Cardiac muscle cell (in vitro differentiated cells and primary cell): ENCODE measurements at places on chromosomes 11 and 22.

GRCh38 chr11:94342250-94342649 lies 37.9 kb downstream of the IZUMO1R start:
- no peak overlapping the region for H3K27ac ChIP-seq
- no peaks in the 10 kb centered on the region for H3K4me1 ChIP-seq
- no peak overlapping the region for H3K4me3 ChIP-seq
- no peaks in the 10 kb centered on the region for H3K27me3 ChIP-seq
- DNase-seq, result no peak

DNA sequence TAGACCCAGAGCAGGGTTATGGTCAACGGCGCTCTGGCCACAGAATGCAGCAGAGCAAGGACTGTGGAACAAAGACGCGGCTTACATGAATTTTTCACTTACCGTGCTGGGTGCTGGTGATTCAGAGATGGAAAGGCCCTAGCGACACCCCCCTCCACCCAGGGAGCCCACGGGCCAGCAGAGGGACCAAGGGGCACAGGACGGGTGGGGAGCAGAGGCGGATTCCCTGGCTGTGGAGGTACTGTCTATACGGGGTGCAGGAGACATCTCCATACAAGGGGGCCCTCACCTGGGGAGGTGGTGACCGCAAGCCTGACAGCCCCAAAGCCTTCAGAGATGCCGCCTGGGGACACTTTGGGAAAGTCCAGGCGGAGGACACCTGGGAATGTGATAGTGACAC lies 1.1 kb upstream of the SEPTIN5 start:
- H3K4me3 ChIP-seq, result no peak overlapping the region
- H3K27ac ChIP-seq, result no peak overlapping the region
- peaks cover 32% of the 10 kb centered on the region for H3K27me3 ChIP-seq
- no peak for DNase-seq

DNA sequence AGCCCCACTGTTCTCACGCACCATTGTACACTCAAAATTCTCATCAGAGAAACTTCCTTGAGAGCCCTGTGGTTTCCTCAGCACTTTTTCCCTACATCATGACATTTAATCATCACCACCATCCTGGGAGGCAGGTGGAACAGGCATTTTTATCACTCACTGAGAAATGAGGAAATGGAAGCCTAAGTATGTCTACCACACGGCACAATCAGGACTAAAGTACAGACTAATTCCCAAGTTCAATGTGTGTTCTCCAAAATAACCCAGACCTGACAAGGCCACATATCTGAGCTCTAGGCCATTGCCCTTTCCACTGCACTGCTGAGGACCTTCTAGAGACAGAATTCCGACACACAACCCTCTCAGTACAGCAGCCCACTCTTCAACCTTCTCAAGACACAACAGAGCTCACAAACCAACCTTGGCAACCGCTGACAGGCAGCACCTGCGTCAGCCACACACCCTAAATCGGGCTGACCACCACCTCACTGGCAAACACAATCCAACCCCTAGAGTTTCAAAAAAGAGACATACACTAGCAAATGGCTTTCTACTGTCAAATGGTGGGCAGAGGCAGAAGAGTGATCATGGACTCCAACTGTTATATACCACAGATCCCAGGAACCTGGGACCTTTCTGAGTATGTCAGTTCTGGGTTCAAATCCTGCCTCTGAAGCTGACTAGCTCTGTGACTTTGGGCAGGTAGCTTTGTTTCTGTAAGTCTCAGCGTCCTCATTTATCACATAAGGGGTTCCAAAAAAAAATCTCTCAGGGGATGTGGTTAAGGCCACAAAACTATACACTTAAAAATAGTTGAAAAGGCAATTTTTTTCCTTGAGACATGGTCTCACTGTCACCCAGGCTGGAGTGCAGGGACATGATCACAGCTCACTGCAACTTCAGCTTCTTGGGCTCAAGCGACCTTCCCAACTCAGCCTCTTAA lies 16.3 kb downstream of the SMCO4 start:
- H3K27me3 ChIP-seq, result no peaks in the 10 kb centered on the region
- peak overlapping the region; percentile 96 for H3K27ac ChIP-seq
- H3K4me1 ChIP-seq, result peaks cover 65% of the 10 kb centered on the region
- H3K4me3 ChIP-seq, result no peak overlapping the region
- H3K36me3 ChIP-seq, result no peaks in the 10 kb centered on the region

GRCh38 chr11:98979205-98979604 lies 41.5 kb upstream of the CNTN5 start:
- no peaks in the 10 kb centered on the region for H3K27me3 ChIP-seq
- no peaks in the 10 kb centered on the region for H3K36me3 ChIP-seq
- no peak overlapping the region for H3K4me3 ChIP-seq

DNA sequence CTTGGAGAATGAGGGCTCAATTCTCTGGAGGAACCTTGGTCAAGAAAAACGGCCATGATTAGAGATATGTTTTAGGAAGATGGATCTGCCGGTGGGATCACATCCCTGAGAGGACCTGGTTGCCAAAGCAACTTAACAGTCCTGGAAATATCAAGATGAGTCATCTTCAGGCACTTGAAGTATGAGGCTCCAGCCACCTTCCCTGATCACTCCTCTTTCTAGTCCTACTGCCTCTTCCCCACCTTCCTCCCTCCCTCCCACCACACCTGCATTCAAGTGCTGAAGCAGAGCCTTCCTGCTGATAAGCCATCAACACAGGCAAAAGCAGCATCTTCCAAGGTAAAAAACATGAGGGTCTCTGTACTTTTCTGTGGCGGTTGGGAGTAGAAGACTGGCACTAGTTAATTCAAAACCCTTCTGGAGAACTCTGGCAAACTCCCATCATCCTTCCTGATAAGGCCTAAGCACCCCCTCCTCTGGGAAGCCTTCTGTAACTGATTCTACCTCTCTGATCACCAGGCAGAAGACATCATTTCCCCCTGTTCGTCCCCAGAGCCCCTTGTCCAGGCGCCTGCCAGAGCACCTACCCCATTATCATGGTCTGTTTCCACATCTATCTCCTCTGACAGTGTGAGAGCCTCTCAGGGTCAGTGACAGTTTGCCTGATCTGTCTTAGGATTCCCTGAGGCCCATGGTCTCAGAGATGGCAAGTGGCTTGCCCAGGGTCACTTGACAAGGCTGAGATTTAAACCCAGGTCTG lies 79.8 kb downstream of the CLPB start:
- H3K36me3 ChIP-seq, result no peaks in the 10 kb centered on the region
- no peak for DNase-seq

- DNase-seq, result no peak
- H3K27me3 ChIP-seq, result peaks cover 8% of the 10 kb centered on the region
- no peaks in the 10 kb centered on the region for H3K4me1 ChIP-seq
- no peak overlapping the region for H3K4me3 ChIP-seq
- H3K36me3 ChIP-seq, result no peaks in the 10 kb centered on the region
Measured at GRCh38 chr11:117898059-117898458, 21.6 kb upstream of the FXYD6 start.

DNA sequence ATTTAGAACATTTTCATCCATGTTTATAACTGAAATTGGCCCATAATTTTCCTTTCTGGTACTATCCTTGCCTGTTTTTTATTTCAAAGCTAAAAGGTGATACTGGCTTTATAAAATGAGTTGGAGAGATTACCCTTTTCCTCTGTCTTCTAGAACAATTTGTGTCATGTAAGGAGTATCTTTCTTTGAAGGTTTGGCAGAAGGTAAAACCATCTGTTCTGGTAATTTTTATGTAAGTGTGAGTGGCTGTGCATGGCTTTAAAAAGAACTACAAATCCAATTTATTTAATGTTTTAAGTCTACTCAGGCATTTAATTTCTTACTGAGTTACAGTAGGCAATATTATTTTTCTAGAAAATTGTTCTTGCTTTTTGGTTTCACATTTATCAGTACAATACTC lies 7.7 kb upstream of the MRGPRD start:
- no peaks in the 10 kb centered on the region for H3K4me1 ChIP-seq
- no peak for DNase-seq
- no peak overlapping the region for H3K27ac ChIP-seq
- H3K36me3 ChIP-seq, result no peaks in the 10 kb centered on the region

GRCh38 chr22:23583153-23583552 lies 3.1 kb upstream of the IGLL1 start:
- no peak overlapping the region for H3K4me3 ChIP-seq
- no peak overlapping the region for H3K27ac ChIP-seq
- no peaks in the 10 kb centered on the region for H3K27me3 ChIP-seq
- DNase-seq, result no peak

DNA sequence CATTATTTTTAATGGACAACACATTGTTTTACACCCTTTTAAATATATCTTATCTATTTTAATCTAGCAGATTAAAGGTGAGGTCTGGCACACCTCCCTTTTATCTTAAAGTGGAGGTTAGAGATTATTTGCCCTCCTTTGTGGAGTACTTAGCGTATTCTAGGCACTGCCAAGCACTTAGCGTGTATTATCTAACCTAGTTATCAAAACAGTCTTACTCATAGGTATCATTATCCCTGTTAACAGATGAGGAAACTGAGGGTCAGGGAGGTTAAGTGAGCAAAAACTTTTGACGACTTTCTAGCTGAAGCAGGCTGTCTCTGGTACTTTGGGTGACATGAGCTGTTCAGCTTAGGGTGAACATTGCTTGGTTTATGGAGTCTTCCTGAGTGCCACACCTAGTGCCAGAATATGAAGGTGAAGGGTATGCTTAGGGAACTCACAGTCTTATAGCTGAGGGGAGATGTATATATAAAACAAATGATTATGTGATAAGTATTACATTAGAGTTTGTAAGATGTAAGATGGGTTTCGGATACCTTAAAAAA lies 55.0 kb downstream of the ZNRF3 start:
- H3K4me1 ChIP-seq, result peaks cover 55% of the 10 kb centered on the region
- H3K4me3 ChIP-seq, result no peak overlapping the region
- peak overlapping the region; percentile 22 for H3K27ac ChIP-seq
- H3K27me3 ChIP-seq, result no peaks in the 10 kb centered on the region

DNA sequence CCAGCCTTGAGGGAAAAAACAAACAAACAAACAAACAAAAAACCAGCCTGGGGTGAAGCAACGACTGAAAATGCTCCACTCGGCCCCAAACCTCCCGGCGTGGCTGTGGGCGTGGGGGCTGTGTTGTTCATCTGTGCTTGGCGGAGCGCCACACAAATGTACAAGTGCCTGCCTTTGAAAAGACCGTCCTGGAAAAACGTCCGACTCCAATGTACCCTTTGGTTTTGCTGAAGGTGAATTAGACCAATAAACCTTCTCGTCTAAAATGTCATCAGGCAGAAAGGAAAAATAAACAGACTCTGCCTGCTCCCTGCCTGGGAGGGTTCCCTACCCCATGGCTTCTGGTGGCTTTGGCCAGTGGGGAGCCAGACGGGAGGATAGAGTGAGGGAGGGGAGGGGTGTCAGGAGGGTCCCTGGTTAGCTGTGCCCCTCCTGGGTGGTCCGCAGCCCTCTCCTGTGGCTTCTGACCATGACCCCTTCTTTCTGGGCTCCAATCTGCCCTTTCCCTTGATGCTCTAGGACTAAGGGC lies 93.9 kb downstream of the TRMU start:
- DNase-seq, result no peak
- no peak overlapping the region for H3K4me3 ChIP-seq
- H3K27me3 ChIP-seq, result no peaks in the 10 kb centered on the region
- no peaks in the 10 kb centered on the region for H3K4me1 ChIP-seq
- no peak overlapping the region for H3K27ac ChIP-seq

GRCh38 chr11:102553835-102554282 lies 23.3 kb upstream of the MMP7 start:
- H3K27ac ChIP-seq, result no peak overlapping the region
- no peak for DNase-seq
- H3K27me3 ChIP-seq, result no peaks in the 10 kb centered on the region
- H3K4me1 ChIP-seq, result peaks cover 14% of the 10 kb centered on the region

DNA sequence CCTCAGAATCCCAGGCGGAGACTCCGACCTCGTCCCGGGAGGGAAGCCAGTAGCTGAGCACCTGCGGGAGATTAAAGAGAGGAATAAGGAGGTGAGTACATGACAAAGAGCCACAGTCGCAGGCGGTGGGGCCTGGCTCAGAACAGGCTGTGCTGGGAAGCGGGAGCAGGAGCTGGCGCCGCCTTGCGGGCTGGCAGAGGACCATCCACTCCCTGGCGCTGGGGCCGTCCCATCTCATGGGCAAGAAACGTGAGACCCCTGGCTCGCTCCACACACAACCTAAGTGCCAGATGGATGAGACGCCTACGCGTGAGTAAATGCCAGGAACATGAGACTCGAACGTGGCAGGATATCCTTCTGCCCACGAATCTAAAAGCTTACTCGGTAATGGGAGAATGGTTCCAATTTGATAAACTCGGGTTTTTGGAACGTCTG lies 6.3 kb downstream of the CEND1 start:
- no peak overlapping the region for H3K4me3 ChIP-seq
- no peaks in the 10 kb centered on the region for H3K36me3 ChIP-seq

GRCh38 chr11:73652856-73653559 lies 6.6 kb downstream of the PLEKHB1 start:
- no peaks in the 10 kb centered on the region for H3K36me3 ChIP-seq
- H3K4me3 ChIP-seq, result no peak overlapping the region
- no peak overlapping the region for H3K27ac ChIP-seq
- H3K4me1 ChIP-seq, result no peaks in the 10 kb centered on the region
- no peak for DNase-seq

DNA sequence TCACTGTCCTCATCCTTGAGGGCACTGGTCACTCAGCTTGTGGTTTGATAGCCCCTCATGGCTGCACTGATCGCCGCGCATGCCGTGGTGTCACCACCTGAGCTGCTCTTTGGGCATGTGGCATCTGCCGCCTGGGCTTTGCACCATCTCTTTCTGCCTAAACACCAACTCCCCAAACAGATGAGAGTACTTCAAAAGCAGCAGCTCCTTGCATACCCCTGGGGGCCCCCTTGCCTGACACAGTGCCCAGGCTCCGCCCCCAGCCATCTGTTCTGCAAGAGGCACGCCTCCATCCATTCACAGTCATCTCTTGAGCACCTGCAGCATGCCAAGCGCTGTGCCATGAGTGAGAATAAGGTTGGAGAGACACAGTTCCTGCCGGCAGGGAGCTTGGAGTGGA lies 104.5 kb upstream of the B3GAT1 start:
- H3K36me3 ChIP-seq, result no peaks in the 10 kb centered on the region
- H3K4me3 ChIP-seq, result no peak overlapping the region
- H3K27me3 ChIP-seq, result peaks cover 13% of the 10 kb centered on the region
- no peak overlapping the region for H3K27ac ChIP-seq

GRCh38 chr11:117130879-117131278 lies 13.2 kb upstream of the PAFAH1B2 start:
- H3K4me1 ChIP-seq, result no peaks in the 10 kb centered on the region
- no peaks in the 10 kb centered on the region for H3K36me3 ChIP-seq
- H3K27me3 ChIP-seq, result peaks cover 3% of the 10 kb centered on the region
- DNase-seq, result no peak

- no peak overlapping the region for H3K27ac ChIP-seq
- no peaks in the 10 kb centered on the region for H3K4me1 ChIP-seq
- no peaks in the 10 kb centered on the region for H3K36me3 ChIP-seq
- no peak for DNase-seq
Measured at GRCh38 chr11:104813532-104813931, 84.7 kb downstream of the CASP12 start.

- no peak overlapping the region for H3K4me3 ChIP-seq
- no peak for DNase-seq
- peaks cover 10% of the 10 kb centered on the region for H3K4me1 ChIP-seq
- H3K27me3 ChIP-seq, result no peaks in the 10 kb centered on the region
Measured at GRCh38 chr22:37303821-37304274, 21.5 kb downstream of the CYTH4 start.

DNA sequence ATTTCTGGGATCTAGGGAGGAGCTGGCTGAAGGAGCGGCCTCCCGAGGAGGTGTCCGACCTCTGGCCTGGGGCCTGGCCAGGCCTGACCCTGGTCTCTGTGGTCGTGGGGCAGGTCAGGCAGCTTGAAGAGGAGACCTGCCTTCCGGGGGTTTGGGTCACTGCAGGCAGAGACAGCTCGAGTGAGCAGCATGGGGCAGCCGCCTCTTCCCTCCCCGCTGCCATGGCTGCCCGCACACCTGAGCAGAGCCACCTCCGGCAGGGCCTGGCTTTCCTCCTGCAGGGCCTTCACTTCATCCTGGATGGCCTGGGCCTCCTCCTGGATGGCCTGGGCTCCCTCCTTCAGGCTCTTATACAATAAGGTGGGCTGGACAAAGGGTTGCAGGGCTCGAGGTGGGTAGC lies 8.0 kb upstream of the NAALADL1 start:
- no peak for DNase-seq
- H3K36me3 ChIP-seq, result no peaks in the 10 kb centered on the region
